H1 (cell line): ENCODE measurements at places on chromosomes 2 and 18. TPM values are rescaled to one million over a fixed set of nuclear protein-coding genes. Genes with fewer than 3 reads are reported as not detected.
A peak's percentile ranks its signal among the peaks of the same experiment; 100 is the strongest.

GRCh38 chr2:153873052-153874048 is 1.6 kb downstream of the GALNT13 start:
- H3K36me3 ChIP-seq, result no peaks in the 10 kb centered on the region
- H3K4me3 ChIP-seq, result peak overlapping the region; percentile 77
- DNase-seq, result no peak
- H3K27ac ChIP-seq, result no peak overlapping the region
- H3K27me3 ChIP-seq, result peaks cover 21% of the 10 kb centered on the region

- H3K4me1 ChIP-seq, result no peaks in the 10 kb centered on the region
- H3K27ac ChIP-seq, result no peak overlapping the region
- no peaks in the 10 kb centered on the region for H3K27me3 ChIP-seq
- H3K36me3 ChIP-seq, result no peaks in the 10 kb centered on the region
- no peak for DNase-seq
These were observed 16.2 kb upstream of the RHOB start for GRCh38 chr2:20430461-20431300.

DNA sequence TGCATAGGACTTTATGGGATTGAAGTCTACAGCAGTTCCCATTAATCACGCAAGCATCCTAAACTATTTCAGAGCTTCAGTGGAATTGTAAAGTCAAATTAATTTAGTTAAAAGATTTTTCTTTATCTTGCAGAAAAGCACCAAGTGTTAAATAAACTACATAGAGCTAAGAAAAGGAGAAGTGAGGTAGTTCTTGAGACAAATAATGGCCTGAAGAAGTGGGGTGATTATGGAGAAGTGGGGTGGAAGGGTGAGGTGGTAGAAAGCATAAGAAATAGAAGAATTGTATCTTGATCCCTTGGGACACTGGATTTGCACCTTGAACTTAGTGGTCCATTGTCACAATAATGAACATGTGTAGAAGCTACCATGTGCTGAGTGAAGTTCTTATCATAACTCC is 121.7 kb upstream of the LINC00305 start:
- DNase-seq, result no peak
- H3K27me3 ChIP-seq, result no peaks in the 10 kb centered on the region
- peaks cover 16% of the 10 kb centered on the region for H3K4me1 ChIP-seq
- H3K27ac ChIP-seq, result no peak overlapping the region
- H3K4me3 ChIP-seq, result no peak overlapping the region
- no peaks in the 10 kb centered on the region for H3K36me3 ChIP-seq

- H3K27me3 ChIP-seq, result no peaks in the 10 kb centered on the region
- DNase-seq, result no peak
- H3K36me3 ChIP-seq, result peaks cover 2% of the 10 kb centered on the region; the same call in 1 of the 2 replicates
- no peak overlapping the region for H3K4me3 ChIP-seq
- no peak overlapping the region for H3K27ac ChIP-seq
These were observed 65.3 kb downstream of the PMS1 start for GRCh38 chr2:189849550-189849949.

Gene TMEM169
- 2.4 and 2.5 TPM in 2 replicates for total RNA-seq

Gene SERPINB13
- not detected in 2 replicates for total RNA-seq

GRCh38 chr2:136917411-136917881 is 152.1 kb downstream of the THSD7B start:
- H3K36me3 ChIP-seq, result no peaks in the 10 kb centered on the region
- H3K27ac ChIP-seq, result no peak overlapping the region
- no peaks in the 10 kb centered on the region for H3K4me1 ChIP-seq
- no peaks in the 10 kb centered on the region for H3K27me3 ChIP-seq
- no peak for DNase-seq

- no peak for DNase-seq
- H3K4me1 ChIP-seq, result no peaks in the 10 kb centered on the region
- no peak overlapping the region for H3K4me3 ChIP-seq
- H3K36me3 ChIP-seq, result no peaks in the 10 kb centered on the region
These were observed 17.2 kb downstream of the PPP3R1 start for GRCh38 chr2:68235090-68235489.

- H3K27ac ChIP-seq, result no peak overlapping the region
- peaks cover 9% of the 10 kb centered on the region for H3K4me1 ChIP-seq
- no peak for DNase-seq
- H3K36me3 ChIP-seq, result no peaks in the 10 kb centered on the region
- peaks cover 5% of the 10 kb centered on the region; the same call in 1 of the 2 replicates for H3K27me3 ChIP-seq
These were observed 290.3 kb upstream of the ID2 start for GRCh38 chr2:8391584-8391983.

GRCh38 chr2:174776223-174776622 is 12.0 kb upstream of the CHRNA1 start:
- H3K4me1 ChIP-seq, result peaks cover 12% of the 10 kb centered on the region
- H3K36me3 ChIP-seq, result no peaks in the 10 kb centered on the region
- H3K4me3 ChIP-seq, result no peak overlapping the region
- H3K27ac ChIP-seq, result no peak overlapping the region
- H3K27me3 ChIP-seq, result no peaks in the 10 kb centered on the region

DNA sequence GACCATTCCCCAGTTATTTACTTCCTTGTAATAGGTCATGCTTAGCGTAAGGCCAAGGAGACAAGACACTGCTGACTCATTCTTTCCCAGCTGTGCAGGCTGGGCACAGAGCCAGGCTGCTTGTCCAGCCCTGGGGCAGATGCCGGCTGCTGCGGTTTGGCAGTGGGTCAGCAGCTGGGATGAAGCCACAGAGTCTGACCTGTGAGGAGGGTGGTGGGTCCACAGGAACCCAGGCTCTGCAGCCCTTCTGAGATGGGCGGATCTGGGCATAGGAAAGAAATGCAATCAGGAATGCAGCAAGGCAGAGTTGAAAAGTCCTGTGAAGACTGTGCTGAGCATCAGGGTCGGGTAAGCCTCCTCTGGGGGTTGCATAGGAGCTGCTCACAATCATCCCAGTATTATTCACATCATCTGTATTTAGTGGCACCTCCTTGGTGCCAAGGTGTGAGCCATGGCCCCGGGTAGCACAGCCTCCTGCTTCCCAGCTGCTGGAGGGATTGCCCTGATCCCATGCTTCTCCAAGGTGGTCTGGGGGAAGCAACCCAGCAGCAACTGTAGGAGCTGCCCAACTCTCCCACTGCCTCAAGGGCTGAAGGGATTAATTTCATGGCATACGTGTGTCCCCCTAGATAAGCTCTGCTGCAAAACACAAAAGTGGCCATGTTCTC is 139.0 kb downstream of the DDX1 start:
- no peaks in the 10 kb centered on the region for H3K4me1 ChIP-seq
- H3K36me3 ChIP-seq, result no peaks in the 10 kb centered on the region
- no peak overlapping the region for H3K27ac ChIP-seq
- no peak overlapping the region for H3K4me3 ChIP-seq
- no peak for DNase-seq

DNA sequence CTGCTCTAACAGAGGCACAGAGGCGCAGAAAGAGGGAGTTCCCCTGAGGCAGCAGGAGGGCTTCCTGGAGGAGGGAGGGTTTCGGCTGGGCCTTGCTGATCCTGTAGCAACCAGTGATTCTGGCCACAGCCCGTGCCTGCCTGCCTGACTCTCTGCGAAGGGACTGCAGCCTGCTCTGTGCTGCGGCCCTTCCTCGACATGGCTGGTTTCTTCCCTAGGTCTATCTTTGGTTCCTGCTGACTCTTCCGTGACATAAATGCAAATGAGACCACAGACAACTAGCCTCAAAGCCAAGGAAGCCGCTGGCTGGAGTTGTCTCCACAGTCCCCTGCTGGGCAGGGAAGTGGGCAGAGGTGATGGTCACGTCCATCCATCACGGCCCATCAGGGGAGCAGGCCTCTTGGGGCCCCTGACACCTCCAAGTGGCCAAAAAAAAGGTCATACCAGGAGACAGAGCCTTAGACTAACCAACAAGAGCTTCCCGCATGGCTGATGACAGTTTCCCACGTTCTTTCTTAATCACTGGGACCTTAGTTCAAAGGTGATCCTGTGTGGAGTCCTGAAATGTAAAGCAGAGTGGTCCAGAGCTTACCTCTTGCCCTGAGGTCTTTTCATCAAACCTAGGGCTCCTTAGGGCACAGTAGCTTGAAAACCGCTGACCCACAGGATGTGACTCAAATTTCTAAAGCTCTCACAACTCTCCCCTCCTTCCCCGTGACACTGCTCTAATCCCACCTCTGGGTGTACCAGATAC is 55.3 kb downstream of the HS1BP3 start:
- no peak overlapping the region for H3K27ac ChIP-seq
- no peak for DNase-seq

GRCh38 chr2:199128476-199129229 is 329.1 kb downstream of the SATB2 start:
- no peak overlapping the region for H3K4me3 ChIP-seq
- no peaks in the 10 kb centered on the region for H3K27me3 ChIP-seq
- H3K4me1 ChIP-seq, result no peaks in the 10 kb centered on the region
- no peaks in the 10 kb centered on the region for H3K36me3 ChIP-seq

DNA sequence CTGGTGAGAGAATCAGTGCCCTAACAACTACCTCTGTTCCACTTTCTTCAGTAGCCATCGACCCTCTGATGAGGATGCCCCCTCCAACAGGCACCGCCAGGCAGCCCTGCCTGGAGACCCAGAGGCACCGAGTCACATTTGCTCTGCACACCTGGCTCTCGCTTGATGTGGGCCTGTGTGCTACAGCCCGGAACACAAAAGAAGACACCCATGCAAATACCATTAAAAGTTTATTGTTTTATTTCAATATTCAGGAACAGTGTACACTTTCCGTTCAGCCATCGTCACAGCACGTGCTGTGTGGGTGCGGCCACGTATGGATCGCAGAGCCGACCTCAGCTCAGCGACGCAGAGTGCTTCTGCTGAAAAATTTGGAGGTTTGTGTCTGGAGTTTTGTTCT is 154.0 kb downstream of the MBP start:
- H3K4me3 ChIP-seq, result no peak overlapping the region
- DNase-seq, result no peak
- no peak overlapping the region for H3K27ac ChIP-seq
- peaks cover 17% of the 10 kb centered on the region for H3K4me1 ChIP-seq
- no peaks in the 10 kb centered on the region for H3K36me3 ChIP-seq

DNA sequence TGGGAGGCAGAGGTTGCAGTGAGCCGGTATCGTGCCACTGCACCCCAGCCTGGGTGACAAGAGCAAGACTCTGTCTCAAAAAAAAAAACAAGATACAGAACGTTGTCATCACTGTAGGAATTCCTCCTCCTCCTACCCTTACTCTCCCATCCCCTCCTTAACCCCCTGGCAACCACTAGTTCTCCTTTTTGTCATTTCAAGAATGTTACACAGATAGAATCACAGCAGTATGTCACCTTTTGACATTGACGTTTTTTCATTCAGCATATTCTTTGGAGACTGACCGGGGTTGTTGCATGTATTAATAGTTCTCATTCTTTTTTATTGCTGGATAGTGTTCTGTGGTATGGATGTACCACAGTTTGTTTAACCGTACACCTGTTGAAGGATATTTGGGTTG is 32.4 kb downstream of the TTLL4 start:
- no peaks in the 10 kb centered on the region for H3K27me3 ChIP-seq
- no peak overlapping the region for H3K27ac ChIP-seq
- peaks cover 78% of the 10 kb centered on the region for H3K36me3 ChIP-seq
- no peak overlapping the region for H3K4me3 ChIP-seq

DNA sequence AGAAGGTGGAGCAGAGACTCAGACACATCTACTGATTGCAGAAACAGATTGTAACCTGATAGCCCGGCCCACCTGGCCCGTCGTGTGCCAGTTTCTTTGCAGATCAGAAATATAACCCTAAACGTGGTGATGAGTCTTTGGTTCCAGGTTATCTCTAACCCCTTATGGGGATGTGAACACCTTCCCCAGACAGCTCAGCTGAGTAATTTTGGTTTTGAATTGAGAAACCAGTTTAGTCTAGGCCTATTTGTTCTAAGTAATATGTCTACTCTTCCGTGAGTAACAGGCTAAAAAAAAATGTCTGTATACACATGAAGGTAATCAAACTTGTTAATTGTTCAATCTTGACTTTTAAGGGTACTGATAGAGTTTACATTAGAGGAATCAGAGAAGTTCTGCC is 35.7 kb downstream of the RASGRP3 start:
- no peaks in the 10 kb centered on the region for H3K36me3 ChIP-seq
- no peak overlapping the region for H3K4me3 ChIP-seq
- no peaks in the 10 kb centered on the region for H3K4me1 ChIP-seq
- DNase-seq, result no peak

GRCh38 chr2:16032282-16033031 is 92.1 kb downstream of the MYCN start:
- H3K27me3 ChIP-seq, result no peaks in the 10 kb centered on the region
- H3K27ac ChIP-seq, result no peak overlapping the region
- no peak overlapping the region for H3K4me3 ChIP-seq
- peaks cover 2% of the 10 kb centered on the region; the same call in 1 of the 2 replicates for H3K4me1 ChIP-seq
- H3K36me3 ChIP-seq, result no peaks in the 10 kb centered on the region
- DNase-seq, result no peak

- H3K27ac ChIP-seq, result peak overlapping the region; percentile 67; the same call in 1 of the 2 replicates
- no peaks in the 10 kb centered on the region for H3K27me3 ChIP-seq
These were observed 1.4 kb downstream of the FAM117B start for GRCh38 chr2:202636213-202636513.

Gene RNF25
- total RNA-seq, result 19.6 and 24.7 TPM in 2 replicates

- no peaks in the 10 kb centered on the region for H3K36me3 ChIP-seq
- no peaks in the 10 kb centered on the region for H3K27me3 ChIP-seq
- H3K4me1 ChIP-seq, result no peaks in the 10 kb centered on the region
- H3K27ac ChIP-seq, result no peak overlapping the region
- H3K4me3 ChIP-seq, result no peak overlapping the region
These were observed 191.7 kb downstream of the THSD7B start for GRCh38 chr2:136957044-136957443.

Gene ZC3H6
- 6.9 and 7.3 TPM in 2 replicates for total RNA-seq

- H3K36me3 ChIP-seq, result no peaks in the 10 kb centered on the region
- no peak for DNase-seq
These were observed 60.5 kb upstream of the TEX51 start for GRCh38 chr2:126837966-126838715.

GRCh38 chr18:55968550-55968949 is 380.6 kb upstream of the TCF4 start:
- no peak overlapping the region for H3K4me3 ChIP-seq
- H3K27ac ChIP-seq, result no peak overlapping the region
- H3K4me1 ChIP-seq, result no peaks in the 10 kb centered on the region
- H3K36me3 ChIP-seq, result no peaks in the 10 kb centered on the region
- DNase-seq, result no peak

DNA sequence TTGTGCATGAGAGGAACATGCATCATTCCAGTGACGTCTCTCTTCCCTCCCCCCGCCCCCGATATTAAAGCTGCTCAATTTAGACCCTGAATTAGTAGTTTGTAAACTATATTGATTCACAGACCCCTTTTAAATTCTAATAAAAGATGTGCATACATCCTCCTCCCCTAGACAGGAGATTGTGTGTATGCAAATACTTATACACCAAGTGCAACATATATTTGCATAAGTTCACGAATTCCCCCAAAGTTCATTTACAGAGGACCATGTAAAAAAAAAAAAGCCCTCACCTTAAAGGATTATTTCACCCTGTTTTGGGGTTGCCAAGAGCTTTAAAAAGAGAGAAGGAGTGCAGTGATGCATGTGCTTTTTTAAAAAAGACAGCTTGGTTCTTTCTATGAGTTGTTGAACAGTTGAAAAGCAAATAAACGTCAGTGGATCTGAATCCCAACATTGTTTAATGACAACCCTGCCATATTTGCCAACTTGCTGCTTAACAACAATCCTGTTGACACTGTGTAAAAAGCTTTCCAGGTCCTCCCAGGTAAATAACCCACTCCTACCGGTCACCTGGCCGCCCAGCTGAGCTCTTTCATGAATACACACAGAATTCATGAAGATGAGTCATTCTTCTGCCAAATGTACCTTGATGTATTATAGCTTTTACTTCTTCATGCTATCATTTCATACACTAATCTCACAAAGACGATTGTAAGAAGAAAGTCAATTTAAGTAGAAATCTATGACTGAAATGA is 211.5 kb downstream of the IKZF2 start:
- no peaks in the 10 kb centered on the region for H3K27me3 ChIP-seq
- H3K36me3 ChIP-seq, result no peaks in the 10 kb centered on the region
- peaks cover 14% of the 10 kb centered on the region for H3K4me1 ChIP-seq
- H3K27ac ChIP-seq, result no peak overlapping the region
